Stimulated activated CD4-positive, alpha-beta T cell treated with anti-CD3 and anti-CD28 coated beads, Interleukin-4, amount 100 ng/mL, for 48 hours (primary cell): ENCODE measurements at places on chromosomes 4 and X.

GRCh38 chr4:156779042-156779441 lies 192.6 kb downstream of the PDGFC start:
- DNase-seq: no peak

DNA sequence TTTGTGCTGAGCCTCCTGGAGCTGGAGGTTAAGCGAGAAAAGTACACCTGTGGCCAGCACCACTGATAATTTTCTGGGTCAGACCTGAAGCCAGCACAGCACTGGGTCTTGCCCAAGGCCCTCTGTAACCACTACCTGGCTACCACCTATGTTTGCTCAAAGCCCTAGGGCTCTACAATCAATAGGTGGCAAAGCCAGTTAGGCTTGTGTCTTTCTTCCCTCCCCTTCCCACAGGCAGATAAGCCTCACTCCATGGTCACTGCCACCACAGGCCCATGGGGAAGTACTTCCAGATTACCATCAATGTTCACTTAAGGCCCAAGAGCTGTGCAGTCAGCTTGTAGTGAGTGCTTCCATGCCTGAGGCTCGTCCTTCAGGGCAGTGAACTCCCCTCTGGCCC lies 35.2 kb upstream of the ARMCX4 start:
- DNase-seq: no peak

DNA sequence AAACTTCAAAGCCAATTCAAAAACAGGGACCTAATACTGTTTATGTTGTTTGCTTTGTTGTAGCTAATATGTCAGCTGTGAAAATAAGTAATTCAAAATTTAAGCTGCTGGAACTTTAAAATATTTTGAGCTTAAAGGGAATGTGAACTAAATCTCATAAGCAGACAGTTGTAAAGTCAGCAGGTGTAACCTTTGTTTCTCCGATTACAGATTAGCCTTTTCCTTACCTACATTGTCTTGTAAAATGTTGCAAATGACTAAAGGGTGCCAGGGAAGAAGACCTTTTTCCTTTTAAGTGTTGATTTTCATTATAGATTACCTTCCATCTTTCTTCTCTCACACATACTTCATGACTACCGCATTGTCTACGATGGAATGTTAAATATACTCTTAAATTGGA lies 405.1 kb downstream of the KCNIP4 start:
- DNase-seq: no peak

DNA sequence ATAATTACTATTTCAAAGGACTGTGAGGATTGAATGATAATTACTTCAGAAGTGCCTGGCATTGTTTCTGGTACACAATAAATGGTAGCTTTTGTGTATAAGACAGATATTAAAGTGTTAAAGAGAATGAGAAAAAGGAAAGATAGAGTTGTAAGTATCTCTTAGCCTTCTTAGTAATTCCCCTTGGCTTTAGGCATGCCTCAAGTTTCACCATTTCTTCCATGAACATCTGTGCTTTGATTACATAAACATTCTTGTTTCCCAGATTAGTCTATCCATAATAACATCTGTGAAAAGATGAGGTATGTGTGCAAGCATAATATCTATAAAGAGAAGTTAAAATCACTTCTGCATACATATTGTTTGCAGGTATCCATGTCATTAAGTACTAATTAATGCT lies 230.9 kb upstream of the TEX13A start:
- DNase-seq: no peak

GRCh38 chrX:54530357-54530900 lies 410 bp downstream of the GNL3L start:
- DNase-seq: no peak

- DNase-seq: no peak
Observed at GRCh38 chr4:25656031-25656430, 380 bp downstream of the SLC34A2 start.

DNA sequence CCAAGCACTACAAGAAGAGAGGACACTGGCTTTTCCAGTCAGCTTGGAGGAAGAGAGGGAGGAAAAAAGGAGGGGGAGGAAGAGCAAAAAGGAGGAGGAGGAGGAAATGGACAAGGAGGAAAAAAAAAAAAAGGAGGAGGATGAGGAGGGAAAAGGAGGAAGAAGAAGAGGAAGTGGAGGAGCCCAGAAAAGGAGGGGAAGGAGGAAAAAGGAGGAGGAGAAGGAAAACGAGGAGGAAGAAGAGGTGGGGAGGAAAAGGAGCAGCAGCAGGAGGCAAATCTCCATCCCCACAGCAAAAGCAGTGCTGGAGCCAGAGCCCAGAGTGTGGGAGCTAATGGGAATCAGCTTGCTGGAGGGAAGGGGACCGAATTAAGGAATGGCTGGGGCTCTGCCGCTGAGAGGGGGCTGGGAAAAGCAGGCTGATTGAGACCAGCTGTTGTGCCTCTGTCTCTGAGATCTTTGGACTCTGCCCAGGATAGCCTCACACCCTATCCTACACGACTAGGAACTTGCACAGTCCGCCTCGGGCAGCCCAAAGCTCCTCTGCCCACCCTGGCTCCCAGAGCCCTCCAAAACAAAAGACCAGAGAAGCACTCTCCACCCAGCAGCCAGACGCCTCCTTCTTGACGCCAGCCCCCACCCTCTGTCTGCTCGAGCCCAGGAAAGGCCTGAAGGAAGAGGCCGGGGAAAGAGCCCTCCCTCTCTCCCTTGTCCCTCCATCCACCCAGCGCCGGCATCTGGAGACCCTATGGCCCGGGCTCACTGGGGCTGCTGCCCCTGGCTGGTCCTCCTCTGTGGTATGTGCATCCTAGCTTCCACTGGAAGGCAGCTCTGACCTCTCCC lies at the start of gene XPNPEP2:
XPNPEP2 (plus strand) TSS at position 514 of the 843 bp plus-strand sequence; CDS start at position 749, 235 bp downstream.
- DNase-seq: no peak

DNA sequence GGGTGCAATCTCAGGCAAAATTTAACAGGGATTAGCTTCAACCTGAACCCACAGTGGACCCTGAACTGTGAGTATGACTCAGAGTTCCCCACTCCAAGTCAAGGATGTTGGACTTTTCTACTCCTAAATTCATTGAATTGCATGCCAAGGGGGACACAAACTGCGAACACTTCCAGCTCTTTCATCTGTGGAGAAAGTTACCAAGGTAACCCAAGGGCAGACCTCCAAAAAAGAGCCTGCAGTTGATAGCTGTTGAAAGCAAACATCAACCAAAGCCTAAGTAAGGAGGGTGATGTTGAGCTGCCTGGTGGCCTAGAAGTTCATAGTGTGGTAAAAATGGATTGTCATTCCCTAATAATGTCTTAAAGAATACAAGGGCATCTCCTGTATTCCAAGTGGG lies 1242.9 kb downstream of the C4orf33 start:
- DNase-seq: no peak

DNA sequence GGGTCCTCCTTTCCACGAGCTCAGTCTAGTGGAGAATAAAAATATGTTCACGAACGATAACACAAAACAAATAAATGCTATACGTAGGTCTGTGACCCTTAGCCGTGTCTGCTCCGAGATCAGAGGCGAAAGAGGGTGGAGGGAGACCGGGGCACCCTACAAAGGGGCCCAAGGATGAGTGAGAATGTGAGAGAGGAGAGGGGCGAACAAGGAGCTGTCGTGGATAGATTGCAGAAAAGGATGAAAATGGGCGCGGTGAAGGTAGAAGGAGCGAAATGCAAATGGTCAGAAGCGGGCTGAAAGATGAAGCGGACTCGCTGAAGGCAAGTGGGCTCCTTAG lies 6.2 kb upstream of the ZBTB33 start:
- no peak for DNase-seq

DNA sequence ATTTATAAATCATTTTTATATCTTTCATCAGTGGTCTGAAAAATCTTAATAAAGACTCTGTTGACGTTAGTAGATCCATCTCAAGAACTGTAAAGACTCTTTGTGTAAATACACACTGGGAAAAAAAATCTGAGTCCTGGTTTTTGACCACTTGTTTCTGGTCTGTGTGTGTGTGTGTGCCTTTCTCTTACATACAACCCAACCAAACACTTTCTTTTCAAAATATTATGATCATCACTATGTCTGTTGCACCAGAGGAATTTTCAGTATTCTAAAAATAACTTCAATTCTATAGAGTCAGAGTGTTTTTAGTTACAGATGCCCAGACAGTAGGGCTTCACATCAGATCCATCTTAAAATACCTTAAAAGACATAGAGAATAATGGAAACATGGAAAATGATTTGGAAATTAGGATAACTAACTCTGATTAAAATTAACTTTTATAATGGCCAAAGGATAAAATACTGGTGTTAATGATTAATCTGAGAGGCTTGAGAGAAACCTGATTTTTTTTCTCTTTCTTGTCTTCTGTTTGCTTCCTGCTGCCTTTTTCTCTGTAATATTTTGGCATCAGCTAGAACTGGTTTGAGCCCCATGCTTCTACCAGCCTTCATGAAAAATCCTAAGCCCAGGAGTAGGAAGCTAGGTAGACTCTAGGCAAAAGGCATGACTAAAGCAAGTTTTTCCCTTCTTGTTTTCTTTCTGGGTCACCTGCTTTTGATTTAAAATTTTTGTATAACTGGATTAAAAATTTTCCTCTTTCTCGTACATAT lies 99.7 kb downstream of the ATXN3L start:
- no peak for DNase-seq

DNA sequence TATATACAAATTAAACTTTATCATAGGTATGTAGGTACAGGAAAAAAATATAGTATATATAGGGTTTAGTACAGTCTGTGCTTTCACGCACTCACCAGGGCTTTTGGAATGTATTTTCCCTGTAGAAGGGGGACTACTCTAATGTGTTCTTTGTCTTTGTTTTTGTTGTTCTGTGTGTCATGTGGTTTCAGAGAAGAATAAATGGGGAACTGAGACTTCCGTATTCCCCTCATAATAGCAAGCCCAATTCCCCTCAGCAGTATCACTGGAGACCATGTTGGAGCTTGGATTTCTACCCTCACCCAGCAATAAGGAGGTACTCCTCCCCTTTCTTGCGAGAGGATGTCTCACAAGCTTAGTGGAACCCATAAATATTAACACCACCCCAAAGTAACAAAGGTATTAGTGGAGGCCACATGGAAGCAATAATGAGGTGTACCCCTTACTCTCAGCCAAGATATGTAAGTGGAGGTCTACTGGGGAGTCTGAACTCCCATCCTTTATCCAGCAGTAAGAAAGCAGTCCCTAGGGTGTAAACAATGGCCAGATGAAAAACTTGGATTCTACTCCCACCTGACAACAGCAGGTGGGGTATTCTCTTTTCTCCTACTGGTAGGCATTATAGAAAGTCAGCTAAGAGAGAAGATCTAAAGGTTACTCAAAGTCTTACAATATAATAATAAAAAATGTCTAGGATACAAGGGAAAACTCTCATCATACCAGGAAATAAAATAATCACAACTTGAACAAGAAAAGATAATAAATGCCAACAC lies 805.4 kb upstream of the GALNTL6 start:
- no peak for DNase-seq

- DNase-seq: no peak
Observed at GRCh38 chrX:75096331-75096730, 59.8 kb downstream of the ABCB7 start.

DNA sequence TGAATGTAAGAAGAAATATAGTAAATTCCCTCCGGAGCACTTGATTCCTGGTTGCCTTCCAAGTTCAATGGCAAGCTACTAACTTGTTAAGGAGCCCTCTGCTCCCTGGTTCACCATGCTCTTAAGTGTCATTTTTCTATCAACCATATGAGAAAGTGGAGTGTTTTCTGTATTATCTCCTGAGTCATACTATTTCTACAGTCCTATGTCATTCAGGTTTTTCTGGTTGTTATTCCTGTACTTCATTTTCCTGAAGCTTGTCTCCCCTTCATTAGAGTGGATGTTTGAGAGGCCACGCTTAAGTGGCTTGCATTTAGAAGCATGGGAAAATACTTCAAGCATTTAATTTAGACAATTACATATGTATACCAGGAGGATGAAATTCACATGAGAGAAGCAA lies 14.7 kb upstream of the EPGN start:
- no peak for DNase-seq

DNA sequence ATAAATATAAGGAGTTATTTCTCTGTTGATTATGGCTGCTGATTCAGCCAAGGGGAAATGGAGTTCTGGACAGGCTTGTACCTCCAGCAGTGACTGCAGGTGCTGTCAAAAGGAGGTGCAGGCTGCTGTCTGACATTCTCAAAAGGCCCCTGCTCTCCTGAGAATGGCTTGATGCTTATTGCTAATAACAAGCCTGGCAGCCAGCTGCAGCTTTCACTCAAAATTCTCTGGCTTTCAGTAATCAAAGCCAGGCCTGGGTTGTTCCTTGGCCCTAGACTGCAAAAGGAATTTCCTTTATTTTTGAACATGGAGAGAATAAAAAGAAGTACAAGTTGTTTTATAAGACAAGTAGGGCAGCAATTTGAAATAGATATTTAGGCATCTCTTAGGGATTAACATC lies 575.9 kb downstream of the MID1IP1 start:
- no peak for DNase-seq
